ENCODE measurements at places on chromosomes 16 and 17. TPM values are rescaled to one million over a fixed set of nuclear protein-coding genes. Genes with fewer than 3 reads are reported as not detected.

Gene TLCD1
- total RNA-seq = not detected

Gene GRAPL
- total RNA-seq = not detected

Gene TRPV3
- total RNA-seq = 1.8 TPM

Gene ATP2A3
- 261 TPM for total RNA-seq

Gene NDEL1
- total RNA-seq = 82.4 TPM

Gene SLC2A4
- total RNA-seq = 35.5 TPM

Gene GJC1
- total RNA-seq = 18.7 TPM

- DNase-seq = no peak
- H3K4me3 ChIP-seq = no peak overlapping the region
- H3K27me3 ChIP-seq = peaks cover 94% of the 10 kb centered on the region
- no peaks in the 10 kb centered on the region for H3K36me3 ChIP-seq
Observed at GRCh38 chr17:49910858-49911204, 58.2 kb upstream of the DLX4 start.

DNA sequence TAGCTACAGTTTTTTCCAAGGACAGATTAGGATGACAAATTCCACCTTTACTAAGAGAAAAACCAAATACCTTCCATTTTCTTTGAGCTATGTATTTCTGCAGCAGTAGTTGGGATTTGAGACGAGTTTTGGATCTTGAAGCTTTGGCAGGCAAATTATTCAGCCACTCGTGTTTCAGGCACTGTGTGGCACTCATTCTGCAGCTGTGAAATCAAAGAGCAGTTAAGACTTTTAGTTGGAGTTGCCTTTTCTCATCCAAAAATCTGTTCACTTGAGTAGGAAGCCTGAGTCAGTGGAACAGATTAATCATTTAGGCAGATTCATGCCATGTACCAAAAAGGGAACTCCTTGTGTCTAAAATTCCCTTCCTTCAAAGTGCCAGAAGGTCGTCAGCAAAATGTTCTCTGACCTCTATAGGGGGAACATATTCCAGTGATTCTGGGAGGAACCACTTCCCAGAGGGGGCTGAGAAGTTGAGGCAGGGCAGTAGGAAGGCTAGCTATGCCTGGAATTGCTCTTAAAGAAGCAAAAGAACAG lies 20.1 kb downstream of the ORC6 start:
- DNase-seq = no peak
- no peaks in the 10 kb centered on the region for H3K36me3 ChIP-seq
- H3K4me3 ChIP-seq = no peak overlapping the region
- H3K27ac ChIP-seq = no peak overlapping the region

DNA sequence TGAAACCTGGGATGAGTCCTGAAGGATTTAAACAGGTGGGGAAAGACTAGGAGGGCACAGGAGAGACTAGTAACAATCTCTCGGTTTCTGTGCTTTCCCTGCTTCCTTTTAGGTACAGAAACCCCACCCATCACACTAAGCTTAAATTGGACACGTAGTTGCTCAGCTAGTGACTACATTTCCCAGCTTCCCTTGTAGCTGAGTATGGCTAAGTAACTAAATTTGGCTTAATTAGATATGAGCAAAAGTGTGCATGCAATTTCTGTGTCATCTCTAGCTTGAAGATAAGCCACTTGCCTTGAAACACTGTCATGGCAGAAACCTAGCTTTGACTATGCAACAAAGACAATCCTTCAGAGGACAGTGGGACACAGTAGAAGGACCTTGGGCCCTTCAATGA lies 36.5 kb downstream of the CACNG1 start:
- H3K4me3 ChIP-seq = no peak overlapping the region
- no peak overlapping the region for H3K27ac ChIP-seq
- H3K4me1 ChIP-seq = no peaks in the 10 kb centered on the region
- H3K36me3 ChIP-seq = no peaks in the 10 kb centered on the region
- DNase-seq = no peak

GRCh38 chr16:77211880-77212740 lies 12.9 kb downstream of the SYCE1L start:
- peaks cover 9% of the 10 kb centered on the region for H3K4me1 ChIP-seq
- peak; percentile 73 for DNase-seq
- H3K27ac ChIP-seq = peak overlapping the region; percentile 78
- H3K36me3 ChIP-seq = no peaks in the 10 kb centered on the region
- H3K4me3 ChIP-seq = peak overlapping the region; percentile 66
- H3K27me3 ChIP-seq = no peaks in the 10 kb centered on the region

DNA sequence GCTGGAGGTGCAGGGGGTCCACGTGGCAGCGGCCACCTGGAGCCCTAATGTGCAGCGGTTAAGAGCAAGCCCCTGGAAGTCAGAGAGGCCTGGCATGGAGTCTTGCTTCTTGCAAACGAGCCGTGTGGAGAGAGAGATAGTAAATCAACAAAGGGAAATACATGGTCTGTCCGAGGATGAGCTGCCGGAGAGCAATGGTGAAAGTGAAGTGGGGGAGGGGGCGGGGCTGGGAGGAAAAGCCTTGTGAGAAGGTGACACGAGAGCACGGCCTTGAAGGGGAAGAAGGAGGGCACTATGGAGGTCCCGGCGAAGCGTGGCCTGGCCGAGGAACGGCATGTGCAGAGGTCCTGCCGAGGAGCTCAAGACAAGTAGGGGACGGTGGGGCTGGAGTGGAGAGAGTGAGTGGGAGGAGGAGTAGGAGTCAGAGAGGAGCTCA lies 6.0 kb upstream of the SERPINF1 start:
- no peak overlapping the region for H3K4me3 ChIP-seq
- no peak overlapping the region for H3K27ac ChIP-seq
- no peaks in the 10 kb centered on the region for H3K27me3 ChIP-seq
- no peaks in the 10 kb centered on the region for H3K36me3 ChIP-seq

DNA sequence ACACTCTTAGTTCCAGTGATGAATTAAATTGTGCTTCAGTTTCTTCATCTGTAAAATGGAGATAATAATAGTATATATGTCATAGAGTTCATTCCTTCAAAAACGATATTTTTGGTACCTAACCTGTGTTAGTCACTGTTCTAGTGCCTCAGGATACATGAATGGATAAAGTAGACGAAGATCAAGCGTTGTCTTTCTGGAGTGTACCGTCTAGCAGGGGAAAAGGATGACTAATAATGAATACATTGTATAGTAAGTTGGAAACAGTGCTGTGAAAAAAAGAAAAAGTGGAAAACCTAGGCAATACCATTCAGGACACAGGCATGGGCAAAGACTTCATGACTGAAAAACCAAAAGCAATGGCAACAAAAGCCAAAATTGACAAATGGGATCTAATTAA lies 8.6 kb downstream of the KRT10 start:
- H3K27ac ChIP-seq = no peak overlapping the region
- H3K4me3 ChIP-seq = no peak overlapping the region
- H3K4me1 ChIP-seq = peaks cover 6% of the 10 kb centered on the region
- no peak for DNase-seq

DNA sequence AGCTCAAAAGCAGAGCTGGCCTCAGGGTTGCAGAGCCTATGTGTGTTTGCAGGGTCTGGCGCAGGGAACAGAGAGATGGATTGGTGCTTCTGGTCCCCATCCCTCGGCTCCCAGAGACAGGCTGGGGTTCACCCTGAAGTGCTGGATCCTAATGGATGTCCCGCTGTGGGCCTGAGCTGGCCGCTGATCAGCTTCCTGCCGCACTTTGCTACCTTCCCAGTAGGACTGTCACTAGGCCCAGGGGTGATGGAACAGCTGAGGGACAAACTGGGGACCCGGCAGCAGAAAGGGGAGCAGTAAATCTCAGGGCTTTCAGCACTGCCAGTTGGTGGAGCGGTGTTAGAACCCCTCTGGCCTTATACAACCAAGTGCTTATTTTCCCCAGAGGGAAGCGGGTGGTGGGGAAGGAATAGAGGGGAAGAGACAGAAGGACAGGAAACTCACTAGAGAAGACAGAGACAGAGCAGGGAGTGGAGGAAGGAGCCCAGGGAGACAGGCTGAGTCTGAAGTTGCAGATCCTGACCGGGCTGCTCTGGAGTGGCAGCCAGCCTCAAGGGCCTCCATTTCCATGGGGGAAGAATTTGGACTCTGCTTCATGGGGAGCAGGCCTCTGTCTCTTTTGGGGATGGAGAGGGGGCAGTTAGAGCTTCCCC lies 78.6 kb downstream of the MRM1 start:
- DNase-seq = no peak
- no peaks in the 10 kb centered on the region for H3K36me3 ChIP-seq
- no peak overlapping the region for H3K4me3 ChIP-seq
- H3K27me3 ChIP-seq = no peaks in the 10 kb centered on the region

- peaks cover 6% of the 10 kb centered on the region for H3K4me1 ChIP-seq
- peaks cover 43% of the 10 kb centered on the region for H3K27me3 ChIP-seq
Observed at GRCh38 chr17:61416540-61417363, 17.1 kb downstream of the TBX2 start.

DNA sequence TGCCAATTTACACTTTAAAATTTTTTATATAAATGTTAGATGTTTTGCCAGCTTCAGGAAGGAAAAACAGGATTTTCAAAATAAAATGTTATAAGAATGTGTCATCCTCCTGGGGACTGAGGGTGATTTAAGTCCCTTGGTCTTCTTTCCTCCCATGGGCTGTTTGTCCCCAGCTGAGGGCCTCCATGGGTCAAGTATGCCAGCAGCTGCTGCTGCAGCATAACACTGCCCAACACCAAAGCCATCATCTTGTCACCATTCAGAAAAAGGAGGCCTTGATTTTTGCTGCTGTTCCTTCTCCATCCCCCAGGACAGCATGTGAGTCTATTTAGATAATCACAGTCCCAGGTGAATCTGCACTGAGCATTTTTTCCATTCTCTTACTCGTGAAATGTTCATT lies 188.5 kb downstream of the LGALS9B start:
- no peak for DNase-seq
- H3K4me1 ChIP-seq = no peaks in the 10 kb centered on the region
- no peaks in the 10 kb centered on the region for H3K27me3 ChIP-seq
- H3K36me3 ChIP-seq = no peaks in the 10 kb centered on the region
- no peak overlapping the region for H3K4me3 ChIP-seq
- no peak overlapping the region for H3K27ac ChIP-seq

- H3K4me3 ChIP-seq = no peak overlapping the region
- no peak for DNase-seq
- no peaks in the 10 kb centered on the region for H3K4me1 ChIP-seq
- H3K36me3 ChIP-seq = no peaks in the 10 kb centered on the region
- no peak overlapping the region for H3K27ac ChIP-seq
Observed at GRCh38 chr17:83008186-83008510, 71.3 kb upstream of the METRNL start.

DNA sequence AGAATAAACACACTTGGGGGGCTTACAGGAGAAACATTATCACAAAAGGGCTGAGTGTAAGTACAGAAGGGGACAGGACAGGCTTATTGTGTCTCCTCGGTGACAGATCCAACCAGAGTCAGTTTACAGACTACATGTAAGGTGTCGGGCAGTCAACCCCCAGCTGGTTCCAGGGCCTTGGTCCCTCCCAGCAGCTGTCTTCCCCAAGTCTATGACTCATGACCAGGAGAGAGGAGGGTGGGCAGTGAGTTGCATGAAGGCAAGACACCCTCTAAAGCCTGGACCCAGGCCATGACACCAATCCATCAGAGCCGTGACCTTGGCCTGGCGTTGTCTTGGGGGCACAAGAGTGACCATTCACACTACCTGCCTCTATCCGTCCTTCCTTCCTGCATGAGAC lies 276.2 kb upstream of the CCL2 start:
- no peaks in the 10 kb centered on the region for H3K36me3 ChIP-seq
- H3K27ac ChIP-seq = no peak overlapping the region
- H3K4me3 ChIP-seq = no peak overlapping the region
- no peaks in the 10 kb centered on the region for H3K27me3 ChIP-seq
- DNase-seq = no peak

DNA sequence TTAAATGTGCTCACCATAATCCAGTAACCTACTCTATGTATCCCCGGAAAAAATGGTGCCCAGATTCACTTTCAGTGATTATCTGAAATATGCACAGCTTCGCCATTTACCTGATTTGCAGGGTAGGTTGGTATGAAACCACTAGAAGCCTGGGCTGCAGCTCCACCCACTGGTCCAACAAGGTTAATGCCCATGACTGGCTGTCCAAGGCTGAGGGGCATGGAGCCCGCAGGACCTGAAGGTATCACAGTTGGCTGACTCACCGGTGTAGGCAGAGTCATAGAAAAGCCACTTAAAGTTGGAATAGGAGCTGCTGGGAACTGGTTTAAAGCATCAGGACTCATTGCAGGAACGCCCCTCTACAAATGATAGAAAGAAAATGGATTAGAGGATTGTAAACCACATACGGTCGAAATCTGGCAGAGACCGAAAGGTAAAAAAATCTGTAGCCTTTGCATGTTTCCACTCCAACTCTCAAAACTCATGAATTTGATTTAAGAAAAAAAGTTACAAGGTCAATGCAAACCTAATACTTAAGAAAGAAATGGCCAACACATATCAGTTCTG lies 38.6 kb downstream of the SYNRG start:
- peaks cover 4% of the 10 kb centered on the region for H3K36me3 ChIP-seq
- H3K27ac ChIP-seq = no peak overlapping the region
- H3K27me3 ChIP-seq = no peaks in the 10 kb centered on the region
- peak; percentile 57 for DNase-seq

DNA sequence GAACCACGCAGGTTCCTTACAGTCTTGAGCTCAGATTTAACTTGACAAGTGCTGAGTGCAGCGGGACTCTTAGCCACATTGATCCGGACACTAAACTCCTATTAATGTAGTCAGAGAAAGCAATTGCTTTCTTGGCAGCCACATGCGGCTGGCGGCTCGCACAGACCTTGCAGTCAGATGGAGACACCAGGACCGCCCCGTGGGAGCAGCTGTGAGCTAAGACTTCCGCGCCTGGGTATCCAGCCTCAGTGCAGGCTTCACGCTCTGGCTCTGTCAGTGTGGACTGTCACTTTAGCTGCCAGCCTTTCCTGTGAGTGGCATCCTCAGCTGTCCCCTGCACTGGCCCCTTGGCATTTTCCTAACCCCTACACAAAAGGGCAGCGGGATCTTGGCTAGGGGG lies 80.9 kb upstream of the NLRP1 start:
- H3K4me3 ChIP-seq = no peak overlapping the region
- H3K27me3 ChIP-seq = peaks cover 21% of the 10 kb centered on the region
- DNase-seq = no peak
- H3K4me1 ChIP-seq = no peaks in the 10 kb centered on the region
- no peak overlapping the region for H3K27ac ChIP-seq

DNA sequence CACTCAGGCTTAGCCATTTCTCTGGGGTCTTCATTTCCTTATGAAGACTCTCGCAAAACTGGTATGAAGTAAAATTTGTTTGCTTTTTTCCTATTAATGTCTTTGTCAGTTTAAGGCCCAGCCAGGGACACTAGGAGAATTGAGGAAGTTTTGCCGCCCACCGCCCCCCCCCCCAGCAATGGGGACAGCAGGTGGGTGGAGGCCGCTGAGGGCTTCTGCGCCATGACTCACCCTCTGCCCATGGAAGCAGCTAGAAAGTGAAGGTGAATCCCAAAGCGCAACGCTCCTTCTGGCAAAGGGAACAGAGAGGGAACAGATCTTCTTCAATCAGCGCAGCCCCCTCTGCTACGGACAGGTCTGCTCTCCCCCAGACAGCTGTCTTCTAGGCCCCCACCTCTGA lies 49.7 kb downstream of the MARF1 start:
- no peak for DNase-seq
- H3K27me3 ChIP-seq = no peaks in the 10 kb centered on the region
- H3K4me1 ChIP-seq = peaks cover 32% of the 10 kb centered on the region
- no peak overlapping the region for H3K27ac ChIP-seq
- peaks cover 27% of the 10 kb centered on the region for H3K36me3 ChIP-seq
